Astrocyte (in vitro differentiated cells and primary cell): ENCODE measurements at places on chromosomes 6 and 20.

DNA sequence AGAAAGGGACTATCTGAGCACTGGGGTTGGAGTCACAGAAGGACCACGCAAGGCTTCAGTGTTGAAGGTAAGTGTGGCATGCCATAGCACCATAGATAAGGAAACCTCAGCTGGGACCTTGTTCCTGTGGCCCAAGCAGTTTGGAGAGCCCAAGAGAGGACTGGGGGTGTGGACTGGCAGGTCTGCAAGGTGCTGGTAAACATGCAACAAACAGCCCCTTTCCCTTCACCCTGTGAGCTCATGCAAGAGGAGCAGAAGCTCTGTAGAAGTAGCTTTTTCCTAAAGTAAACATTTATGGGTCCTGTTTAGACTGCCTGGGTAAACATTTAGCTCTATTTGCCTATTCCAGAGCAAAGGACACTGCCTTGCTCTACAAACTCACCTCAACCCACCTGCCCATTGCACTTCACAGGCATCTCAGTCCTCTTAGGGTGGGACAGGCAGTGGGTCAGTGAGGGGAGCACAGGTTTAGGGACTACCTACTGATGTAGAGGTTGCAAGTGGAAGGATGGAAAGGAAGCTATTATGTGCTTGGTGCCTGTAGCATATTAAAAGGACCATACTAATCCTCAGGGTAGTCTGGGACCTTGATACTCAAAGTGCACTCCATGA, 12.0 kb downstream of the ZSCAN31 start:
- no peaks in the 10 kb centered on the region for H3K27me3 ChIP-seq
- H3K4me1 ChIP-seq, result no peaks in the 10 kb centered on the region
- H3K4me3 ChIP-seq, result no peak overlapping the region
- H3K27ac ChIP-seq, result no peak overlapping the region
- H3K36me3 ChIP-seq, result no peaks in the 10 kb centered on the region
- DNase-seq, result no peak

- H3K36me3 ChIP-seq, result no peaks in the 10 kb centered on the region
- H3K4me1 ChIP-seq, result no peaks in the 10 kb centered on the region
- H3K27ac ChIP-seq, result no peak overlapping the region
- DNase-seq, result peak; percentile 38
Measured at GRCh38 chr6:121765060-121765459, 329.6 kb downstream of the GJA1 start.

- peaks cover 20% of the 10 kb centered on the region for H3K4me1 ChIP-seq
- H3K4me3 ChIP-seq, result peak overlapping the region; percentile 75
- H3K27me3 ChIP-seq, result no peaks in the 10 kb centered on the region
- DNase-seq, result no peak
Measured at GRCh38 chr6:27865850-27866356, 46.3 kb downstream of the OR2B2 start.

GRCh38 chr6:167127785-167128531, 5.1 kb downstream of the CCR6 start:
- no peaks in the 10 kb centered on the region for H3K36me3 ChIP-seq
- no peaks in the 10 kb centered on the region for H3K27me3 ChIP-seq
- no peak overlapping the region for H3K4me3 ChIP-seq
- no peak overlapping the region for H3K27ac ChIP-seq
- H3K4me1 ChIP-seq, result no peaks in the 10 kb centered on the region

DNA sequence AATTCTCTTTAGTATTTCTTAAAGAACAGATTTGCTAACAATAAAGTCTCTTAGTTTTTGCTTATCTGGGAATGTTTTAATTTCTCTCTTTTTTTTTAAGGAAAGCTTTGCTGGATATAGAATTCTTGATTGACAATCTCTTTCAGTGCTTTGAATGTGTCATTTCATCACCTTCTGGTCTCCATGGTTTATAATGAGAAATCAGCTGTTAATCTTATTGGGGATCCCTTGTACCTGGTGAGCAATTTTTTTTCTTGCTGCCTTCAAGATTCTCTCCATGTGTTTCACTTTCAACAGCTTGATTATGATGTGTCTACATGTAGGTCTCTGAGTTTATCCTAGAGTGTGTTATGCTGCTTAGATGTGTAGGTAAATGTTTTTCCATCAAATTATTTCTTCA, 16.4 kb upstream of the PSMF1 start:
- peaks cover 2% of the 10 kb centered on the region for H3K27me3 ChIP-seq
- no peak overlapping the region for H3K4me3 ChIP-seq
- no peaks in the 10 kb centered on the region for H3K4me1 ChIP-seq
- H3K36me3 ChIP-seq, result no peaks in the 10 kb centered on the region
- DNase-seq, result no peak

DNA sequence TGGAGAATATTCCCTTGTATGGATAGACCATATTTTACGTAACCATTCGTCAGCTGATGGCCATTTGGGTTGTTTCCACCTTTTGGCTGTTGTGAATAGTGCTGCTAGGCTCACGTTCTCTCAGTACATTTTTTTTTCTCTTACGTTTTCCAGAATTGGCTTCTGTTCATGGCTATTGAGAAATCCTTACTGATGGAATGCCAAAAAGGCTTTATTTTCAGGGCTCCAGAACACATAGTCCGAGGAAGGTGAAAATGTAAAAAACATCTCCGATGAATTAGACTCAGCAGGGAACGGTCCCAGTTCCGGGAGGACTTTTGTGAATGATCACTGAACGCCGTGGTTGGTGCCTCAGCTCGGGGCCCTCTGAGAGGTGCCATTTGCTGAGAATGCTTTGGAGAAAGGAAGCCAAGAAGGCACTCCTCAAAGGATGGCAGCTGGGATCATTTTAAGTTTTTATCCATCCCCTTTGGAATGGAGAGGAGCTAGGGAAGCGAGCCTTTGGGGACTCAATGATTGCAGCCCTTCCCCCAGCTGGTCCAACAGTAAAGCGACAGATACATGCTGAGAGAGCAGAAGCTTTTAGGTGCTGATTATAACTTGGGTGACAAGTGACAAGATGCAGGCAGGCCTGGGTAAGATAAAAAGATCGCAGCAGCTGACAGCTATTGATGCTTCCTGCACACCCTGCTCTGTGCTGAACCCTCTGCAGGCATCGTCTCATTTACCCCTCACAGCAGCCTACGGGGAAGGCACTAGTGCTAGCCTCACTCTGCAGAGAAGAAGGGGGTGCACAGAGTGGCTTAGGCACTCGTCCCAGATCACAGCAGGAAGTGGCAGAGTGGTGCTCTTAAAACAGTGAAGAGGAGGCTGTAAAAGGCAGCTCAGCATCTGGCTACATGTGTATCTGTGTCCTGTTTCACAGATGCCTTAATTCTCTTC, 133.4 kb upstream of the KCNG1 start:
- DNase-seq, result peak; percentile 20
- H3K4me3 ChIP-seq, result no peak overlapping the region
- no peak overlapping the region for H3K27ac ChIP-seq
- no peaks in the 10 kb centered on the region for H3K4me1 ChIP-seq

DNA sequence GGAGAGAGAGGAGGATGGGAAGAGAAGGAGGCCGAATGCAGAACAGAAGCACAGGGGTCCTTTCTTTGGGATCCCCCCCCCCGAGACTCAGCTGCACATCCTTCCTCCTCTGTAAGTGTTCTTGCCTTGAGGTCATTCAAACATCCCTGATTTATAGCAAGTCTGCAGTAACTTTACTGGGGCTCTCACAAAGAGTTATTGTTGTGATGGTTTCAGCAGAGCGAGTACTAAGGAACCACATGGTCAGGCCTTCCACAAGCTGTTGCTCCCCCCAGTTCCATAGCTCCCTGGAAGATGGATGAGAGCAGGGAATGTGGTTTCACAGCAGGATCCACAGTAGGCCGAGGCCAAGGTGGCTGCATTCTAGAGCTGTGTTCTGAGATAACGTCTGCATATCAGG, 351.4 kb upstream of the CDH4 start:
- H3K4me1 ChIP-seq, result no peaks in the 10 kb centered on the region
- no peak overlapping the region for H3K27ac ChIP-seq
- no peak overlapping the region for H3K4me3 ChIP-seq
- H3K36me3 ChIP-seq, result no peaks in the 10 kb centered on the region
- no peak for DNase-seq

GRCh38 chr6:24536466-24536865, 41.7 kb downstream of the ALDH5A1 start:
- DNase-seq, result no peak
- no peaks in the 10 kb centered on the region for H3K36me3 ChIP-seq
- H3K27me3 ChIP-seq, result no peaks in the 10 kb centered on the region
- H3K27ac ChIP-seq, result no peak overlapping the region
- H3K4me1 ChIP-seq, result peaks cover 14% of the 10 kb centered on the region

GRCh38 chr20:25258476-25258805, 10.6 kb downstream of the PYGB start:
- no peaks in the 10 kb centered on the region for H3K27me3 ChIP-seq
- no peak overlapping the region for H3K27ac ChIP-seq
- H3K4me3 ChIP-seq, result no peak overlapping the region
- no peak for DNase-seq
- peaks cover 8% of the 10 kb centered on the region for H3K36me3 ChIP-seq

DNA sequence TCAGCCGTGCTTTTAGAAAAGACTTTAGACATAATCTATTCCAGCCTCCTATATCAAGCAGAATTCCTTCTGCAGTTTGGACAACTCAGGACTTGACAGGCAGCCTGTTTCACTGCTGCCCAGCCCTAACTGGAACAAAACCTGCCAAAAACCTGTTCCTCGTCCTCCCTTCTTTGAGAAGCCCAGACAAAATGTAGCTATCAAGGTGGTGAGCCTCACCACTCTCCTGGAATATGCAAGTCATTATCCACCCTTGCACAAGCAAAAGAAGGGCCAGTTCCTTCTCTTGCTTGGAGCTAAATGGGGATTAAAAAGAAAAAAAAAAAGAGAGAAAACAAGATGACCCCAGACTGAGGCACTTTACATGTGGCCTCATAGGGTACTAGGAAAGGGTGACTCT, 64.2 kb downstream of the TFAP2A start:
- no peaks in the 10 kb centered on the region for H3K27me3 ChIP-seq
- H3K4me1 ChIP-seq, result no peaks in the 10 kb centered on the region
- H3K27ac ChIP-seq, result no peak overlapping the region
- no peak overlapping the region for H3K4me3 ChIP-seq
- no peaks in the 10 kb centered on the region for H3K36me3 ChIP-seq
- no peak for DNase-seq

DNA sequence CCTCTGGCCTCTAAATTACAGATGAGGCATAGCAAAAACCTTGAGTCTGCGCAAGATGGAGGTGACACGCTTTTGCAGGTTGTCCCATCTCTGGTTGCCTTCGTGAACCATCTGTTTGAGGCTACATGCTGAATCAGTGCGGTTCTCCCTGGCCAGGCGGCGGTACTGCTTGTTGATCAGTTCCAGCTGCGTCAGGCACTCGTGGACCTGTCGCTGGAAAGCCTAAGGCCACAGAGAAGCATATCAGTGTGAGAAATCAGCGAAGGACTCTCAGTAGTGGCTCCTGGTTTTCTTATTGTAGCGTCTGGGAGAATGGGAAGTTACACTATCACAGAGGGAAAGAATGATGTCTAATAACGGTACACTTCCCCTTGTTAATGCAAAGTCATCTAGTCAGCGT, 344.4 kb downstream of the ESR1 start:
- no peaks in the 10 kb centered on the region for H3K27me3 ChIP-seq
- no peak overlapping the region for H3K27ac ChIP-seq
- peaks cover 55% of the 10 kb centered on the region for H3K36me3 ChIP-seq
- peaks cover 4% of the 10 kb centered on the region for H3K4me1 ChIP-seq
- DNase-seq, result no peak
- H3K4me3 ChIP-seq, result no peak overlapping the region

GRCh38 chr6:68911811-68912210, 276.7 kb downstream of the ADGRB3 start:
- H3K27ac ChIP-seq, result no peak overlapping the region
- no peak overlapping the region for H3K4me3 ChIP-seq
- H3K4me1 ChIP-seq, result no peaks in the 10 kb centered on the region
- no peak for DNase-seq

DNA sequence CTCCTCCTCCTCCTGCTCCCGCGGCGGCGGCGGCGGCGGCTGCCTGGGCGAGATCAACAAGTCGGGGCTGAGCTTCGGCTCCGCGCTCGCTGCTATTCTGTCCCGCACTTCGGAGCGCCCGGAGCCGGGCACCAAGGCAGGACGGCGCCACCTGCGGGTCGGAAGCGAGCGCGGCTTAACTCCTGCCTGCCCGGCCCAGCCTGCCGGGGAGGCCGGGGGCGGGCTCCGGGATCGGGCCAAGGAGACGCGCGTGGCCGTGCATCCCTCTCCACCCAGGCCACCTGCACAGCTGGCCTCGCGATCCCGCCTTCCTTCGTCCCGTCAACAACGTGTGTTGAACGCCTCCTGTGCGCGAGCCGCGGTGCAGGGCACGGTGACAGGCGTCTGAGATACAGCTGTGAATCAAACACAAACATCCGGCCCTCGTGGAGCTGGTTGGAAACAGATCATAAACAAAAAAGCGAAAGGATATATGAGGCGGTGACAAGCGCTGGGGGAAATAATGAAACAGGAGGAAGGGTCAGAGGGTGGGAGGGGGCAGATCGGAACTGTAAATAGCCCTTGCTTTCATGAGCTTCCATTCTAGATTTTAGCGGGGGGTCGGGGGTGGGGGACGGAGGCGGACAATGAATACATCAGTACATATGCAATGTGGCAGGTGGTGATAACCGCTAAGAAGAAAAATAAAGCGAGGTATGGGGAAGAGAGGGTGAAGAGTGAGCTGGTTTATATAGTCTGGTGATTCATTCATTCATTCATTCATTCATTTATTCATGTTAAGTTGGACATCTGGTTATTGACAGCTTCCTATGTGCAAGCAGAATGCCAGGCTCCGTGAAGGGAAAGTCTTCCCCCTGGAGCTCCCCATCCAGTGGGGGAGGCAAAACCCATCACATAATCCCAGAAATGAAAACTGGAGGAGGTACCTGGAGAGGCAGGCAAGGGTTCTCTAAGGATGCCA, 2.0 kb upstream of the KCNB1 start:
- H3K27ac ChIP-seq, result no peak overlapping the region
- H3K36me3 ChIP-seq, result no peaks in the 10 kb centered on the region
- peaks cover 39% of the 10 kb centered on the region for H3K27me3 ChIP-seq
- H3K4me3 ChIP-seq, result peak overlapping the region; percentile 61
- H3K4me1 ChIP-seq, result peaks cover 3% of the 10 kb centered on the region
- DNase-seq, result peak; percentile 46

DNA sequence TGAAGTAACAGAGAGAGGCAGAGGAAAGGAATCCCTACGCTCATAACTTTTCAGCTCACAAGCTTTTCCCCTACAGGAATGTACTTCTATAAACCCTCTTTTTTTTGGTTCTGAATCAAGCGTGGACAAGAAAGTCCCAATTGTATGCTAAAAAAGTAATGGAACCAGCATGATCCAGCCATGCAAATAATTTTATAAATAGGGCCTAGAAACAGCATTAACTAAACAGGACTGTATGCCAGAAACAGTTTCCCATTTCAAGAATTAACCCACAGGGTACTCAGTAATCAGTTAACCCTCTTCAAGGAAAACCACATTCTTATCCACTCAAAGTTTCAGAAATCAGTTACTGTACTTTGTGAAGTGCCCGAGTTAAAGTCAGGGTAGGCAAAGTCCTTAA, 87.0 kb upstream of the HMGCLL1 start:
- H3K27ac ChIP-seq, result no peak overlapping the region
- no peak overlapping the region for H3K4me3 ChIP-seq
- no peaks in the 10 kb centered on the region for H3K36me3 ChIP-seq
